Stimulated activated CD4-positive, alpha-beta T cell treated with anti-CD3 and anti-CD28 coated beads, Interleukin-12 subunit alpha, Interleukin-12 subunit beta, amount 100 ng/mL, for 48 hours (primary cell): ENCODE measurements at places on chromosomes 3 and 15.

- DNase-seq = no peak
Observed at GRCh38 chr15:81032355-81032754, 31.6 kb downstream of the TLNRD1 start.

DNA sequence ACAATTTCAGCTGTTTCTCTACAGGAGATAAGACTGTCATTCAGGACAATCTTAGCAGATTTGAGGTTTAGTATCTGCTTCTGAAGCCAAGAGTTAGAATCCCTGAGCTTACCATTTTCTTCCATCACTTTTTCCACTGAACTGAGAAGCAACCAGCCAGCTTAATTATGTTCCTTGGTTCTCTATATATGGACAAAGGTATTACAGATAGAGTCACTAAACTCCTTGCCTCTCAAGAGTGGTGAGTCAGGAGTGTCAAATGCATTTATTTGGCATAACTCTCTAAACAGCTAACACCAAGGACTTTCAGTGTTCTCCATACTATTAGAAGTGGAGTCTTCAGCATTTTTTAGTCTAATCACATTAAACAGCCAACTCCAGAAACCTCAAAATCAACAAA is 239.3 kb downstream of the ALCAM start:
- DNase-seq = no peak

- no peak for DNase-seq
Observed at GRCh38 chr3:74605437-74605836, 9.0 kb downstream of the CNTN3 start.

DNA sequence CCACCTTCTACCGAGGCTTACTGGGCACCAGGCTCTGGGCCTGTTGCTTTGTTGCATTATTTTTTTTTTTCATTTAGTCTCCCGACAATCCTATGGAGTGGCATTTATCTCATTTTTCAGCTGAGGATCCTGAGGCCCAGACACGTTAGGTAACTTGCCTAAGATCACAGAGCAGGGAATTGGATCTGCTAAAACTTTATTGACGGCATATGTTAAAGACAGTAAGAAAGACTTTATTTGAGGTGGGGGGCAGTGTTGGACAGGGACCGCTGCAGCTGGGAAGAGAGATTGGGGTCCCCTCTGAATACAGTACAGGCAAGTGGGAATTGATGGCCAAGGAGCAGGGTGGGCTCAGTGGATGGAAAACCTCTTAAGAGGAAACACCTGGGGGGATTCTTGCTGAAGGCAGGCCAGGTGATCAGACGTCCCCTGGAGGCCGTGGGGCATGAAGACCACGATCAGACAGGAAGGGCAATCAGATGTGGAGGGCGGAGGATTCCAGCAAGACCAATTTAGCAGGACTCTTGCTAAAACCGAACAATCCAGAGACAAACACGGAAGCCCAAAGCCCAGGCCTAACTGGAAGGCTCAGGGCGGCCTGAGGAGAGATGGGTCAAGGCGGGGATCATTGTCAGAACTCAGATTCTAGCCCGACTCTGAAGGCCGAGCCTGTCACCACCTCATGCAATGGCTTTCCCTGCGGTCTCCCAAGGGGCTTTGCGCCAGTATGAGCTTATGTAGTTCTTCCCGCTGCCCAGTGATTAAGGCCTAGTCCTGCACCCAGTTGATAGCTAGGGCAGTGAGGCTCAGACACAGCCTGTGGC is 53.7 kb downstream of the RGMA start:
- no peak for DNase-seq

DNA sequence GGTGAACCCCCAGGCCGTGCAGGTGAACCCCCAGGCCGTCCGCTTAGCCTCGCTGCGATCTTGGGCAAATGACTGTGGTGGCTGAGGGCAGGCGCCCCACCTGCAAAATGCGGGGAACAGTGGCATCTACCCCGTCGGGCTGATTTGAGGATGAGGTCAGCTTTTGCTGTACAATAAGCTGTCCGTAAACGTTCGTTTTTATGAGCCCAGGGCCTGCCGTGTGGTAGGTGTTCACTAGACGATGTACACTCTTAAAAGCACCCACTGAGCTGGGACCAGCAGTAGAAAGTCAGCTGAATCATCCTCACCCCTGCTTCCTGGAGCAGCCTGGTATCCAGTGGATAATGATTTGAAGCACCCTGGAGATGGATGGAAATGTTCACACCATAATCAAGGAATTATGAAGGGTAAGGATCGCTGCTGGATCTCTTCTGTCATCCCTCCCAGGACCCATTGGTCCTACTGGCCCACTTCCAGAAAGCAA is 943 bp upstream of the PCSK6 start:
- DNase-seq = no peak

GRCh38 chr3:94996743-94997142 is 933.9 kb downstream of the NSUN3 start:
- no peak for DNase-seq

DNA sequence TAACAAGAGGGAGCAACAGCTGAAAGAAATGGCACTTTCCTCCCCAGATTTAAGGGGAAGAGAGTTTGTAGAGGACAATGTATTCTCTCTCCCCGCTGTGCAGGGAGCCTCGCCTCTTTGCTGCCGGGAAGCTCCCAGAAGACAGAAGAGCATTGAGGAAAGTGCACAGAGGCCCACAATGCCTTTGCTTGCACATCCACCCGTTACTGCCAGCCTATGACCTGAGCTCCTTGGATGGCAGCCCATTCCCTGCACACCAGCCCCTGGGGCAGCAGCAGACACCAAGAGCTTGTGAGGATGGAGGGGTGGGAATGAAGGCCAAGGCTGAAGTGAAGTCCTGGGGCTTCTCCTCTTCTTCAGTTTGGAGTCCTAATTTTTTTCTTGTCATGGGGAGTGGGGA is 67.0 kb downstream of the CLDN11 start:
- DNase-seq = no peak

DNA sequence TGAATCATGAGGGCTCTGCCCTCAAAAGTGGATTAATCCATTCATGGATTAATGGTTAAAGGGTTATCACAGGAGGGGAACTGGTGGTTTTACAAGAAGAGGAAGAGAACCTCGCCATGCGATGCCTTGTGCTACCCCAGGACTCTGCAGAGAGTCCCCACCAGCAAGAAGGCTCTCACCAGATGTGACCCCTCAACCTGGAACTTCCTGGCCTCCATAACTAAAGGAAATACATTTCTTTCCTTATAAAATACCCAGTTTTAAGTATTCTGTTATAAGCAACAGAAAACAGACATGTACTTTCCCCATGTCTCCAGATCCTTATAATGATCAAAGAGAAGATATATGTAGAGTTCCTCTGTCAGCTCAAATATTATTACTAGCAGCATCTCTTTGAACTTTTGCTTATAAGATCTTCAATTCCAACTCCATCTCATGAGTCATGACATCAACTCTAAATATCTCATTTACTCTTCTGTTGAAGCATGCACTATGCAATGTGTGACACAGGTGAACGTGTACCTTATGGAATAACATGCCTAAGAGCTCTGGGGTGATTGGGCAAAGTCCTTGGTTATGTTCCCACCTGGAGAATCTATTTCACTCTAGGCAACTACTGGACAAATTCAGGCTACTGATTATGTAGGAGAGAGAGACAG is 37.5 kb upstream of the ZBTB38 start:
- DNase-seq = no peak

- no peak for DNase-seq
Observed at GRCh38 chr15:87826119-87826747, 430.3 kb downstream of the NTRK3 start.

- DNase-seq = no peak
Observed at GRCh38 chr3:105979961-105980360, 111.1 kb upstream of the CBLB start.

DNA sequence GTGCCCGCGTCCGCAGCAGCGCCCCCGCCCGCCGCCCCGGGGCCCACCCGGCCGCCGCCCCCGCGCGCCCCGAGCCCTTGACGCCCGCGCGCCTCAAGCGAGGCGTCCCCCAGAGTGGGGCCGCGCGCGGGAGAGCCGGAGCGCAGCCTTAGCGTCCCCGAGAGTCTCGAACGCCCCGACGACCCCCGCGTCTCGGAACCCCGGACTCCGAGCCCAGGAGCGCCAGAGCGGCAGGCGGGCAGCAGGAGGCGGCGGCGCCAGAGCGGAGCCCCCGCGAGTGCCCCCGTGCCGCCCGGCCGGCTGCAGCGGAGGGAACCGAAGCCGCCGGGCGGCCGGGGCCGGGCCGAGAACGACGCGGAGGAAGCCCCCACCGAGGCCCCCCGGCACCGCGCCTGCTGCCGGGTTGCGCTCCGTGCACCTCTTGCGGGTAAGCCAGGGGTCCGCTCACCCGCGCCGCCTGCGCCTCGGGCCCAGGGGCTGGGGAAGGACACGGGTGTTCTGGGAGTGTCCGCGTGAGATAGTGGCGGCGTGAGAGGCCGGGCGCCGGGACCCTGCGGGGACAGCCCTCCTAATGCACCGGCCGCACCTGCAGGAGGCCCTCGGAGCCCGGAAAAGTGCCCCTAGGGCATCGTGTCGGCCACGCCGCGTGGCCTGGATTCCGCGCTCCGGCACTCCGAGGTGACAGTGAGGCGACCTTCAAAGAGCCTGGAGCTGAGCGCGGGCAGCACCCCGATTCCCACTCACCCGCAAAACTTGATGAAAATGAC is 52.0 kb upstream of the ULK4 start:
- no peak for DNase-seq

DNA sequence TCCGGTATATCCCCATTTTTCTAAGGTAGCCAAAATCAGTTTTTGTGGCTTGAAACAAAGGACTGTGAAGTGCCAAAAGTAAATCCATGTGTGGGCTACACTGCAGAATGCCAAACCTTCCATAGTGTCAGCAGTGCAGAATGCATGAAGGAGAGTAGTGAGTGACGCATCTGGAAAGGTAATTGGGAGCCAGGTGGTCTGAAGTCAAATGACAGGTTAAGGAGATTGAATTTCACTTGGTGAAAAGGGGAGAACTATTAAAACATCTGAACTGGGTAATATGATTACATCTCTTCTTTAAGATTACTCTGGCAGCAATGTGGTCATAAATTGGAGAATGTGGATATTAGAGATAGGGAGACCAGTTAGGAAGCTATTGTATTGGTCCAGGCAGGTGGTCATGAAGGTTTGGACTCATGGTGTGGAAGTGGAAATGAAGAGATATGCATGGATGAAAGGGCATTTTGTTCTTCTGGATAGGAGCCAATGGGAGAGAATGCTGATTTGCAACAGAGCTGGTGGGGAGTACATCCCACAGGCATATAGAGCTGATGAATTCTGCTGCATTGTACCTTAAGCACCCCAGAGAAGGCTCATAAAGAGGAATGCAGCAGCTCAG is 118.2 kb downstream of the ECT2 start:
- DNase-seq = no peak

GRCh38 chr15:37019479-37020433 is 80.6 kb downstream of the MEIS2 start:
- DNase-seq = no peak

GRCh38 chr15:71730277-71731144 is 79.8 kb upstream of the NR2E3 start:
- peak; percentile 9 for DNase-seq

GRCh38 chr15:75114796-75115195 is 86.9 kb upstream of the C15orf39 start:
- no peak for DNase-seq

DNA sequence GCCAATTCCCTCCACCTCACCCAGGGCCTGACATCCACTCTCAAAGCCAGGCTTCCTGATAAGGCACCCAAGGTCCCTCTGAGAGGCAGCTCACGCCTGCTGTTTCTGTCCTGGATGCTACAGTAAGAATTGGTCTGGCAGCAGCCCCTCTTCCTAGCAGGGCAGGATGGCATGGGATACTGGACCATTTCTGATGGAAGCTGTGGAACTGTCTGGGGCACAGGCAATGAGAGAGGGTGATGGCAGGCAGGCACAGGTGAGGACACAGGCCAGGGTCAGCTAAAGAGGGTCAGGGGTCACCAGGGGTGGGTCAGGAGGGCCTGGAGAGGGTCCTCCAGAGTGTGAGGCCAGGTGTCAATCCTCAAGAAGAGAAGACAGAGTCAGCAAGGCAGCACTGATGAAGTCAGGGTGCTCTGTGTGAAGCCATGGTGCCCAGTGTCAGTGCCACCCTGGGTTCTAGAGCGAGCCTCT is 41.9 kb upstream of the SLC41A3 start:
- DNase-seq = no peak

GRCh38 chr3:72078676-72079368 is 293.9 kb upstream of the PROK2 start:
- DNase-seq = no peak
